ENCODE measurements at places on chromosomes 12 and 14.

DNA sequence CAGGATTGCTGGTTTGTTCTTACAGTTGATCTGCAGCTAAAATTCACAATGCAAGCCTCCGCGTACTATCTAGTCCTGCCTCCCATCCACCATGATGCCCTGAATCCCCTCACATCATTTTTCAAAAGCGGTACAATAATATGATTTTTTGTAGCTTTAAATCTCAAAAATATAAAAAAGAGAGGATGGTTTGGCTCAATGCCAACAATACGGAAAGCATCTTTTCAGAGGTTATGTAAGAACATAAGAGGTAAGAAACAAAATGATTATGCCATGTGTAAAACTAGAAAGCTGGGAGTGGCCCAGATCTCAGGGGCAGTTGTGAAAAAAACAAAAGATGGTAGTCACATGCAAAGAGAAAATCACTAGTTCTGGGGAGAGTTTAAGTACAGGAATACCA, 24.0 kb upstream of the ZDHHC17 start:
- DNase-seq: no peak

GRCh38 chr12:12153596-12153995, 82.9 kb downstream of the BCL2L14 start:
- no peak for DNase-seq

GRCh38 chr14:26765768-26766520, 168.1 kb upstream of the NOVA1 start:
- no peak for DNase-seq

- no peak for DNase-seq
Measured at GRCh38 chr12:89391726-89392336, 39.5 kb upstream of the DUSP6 start.

DNA sequence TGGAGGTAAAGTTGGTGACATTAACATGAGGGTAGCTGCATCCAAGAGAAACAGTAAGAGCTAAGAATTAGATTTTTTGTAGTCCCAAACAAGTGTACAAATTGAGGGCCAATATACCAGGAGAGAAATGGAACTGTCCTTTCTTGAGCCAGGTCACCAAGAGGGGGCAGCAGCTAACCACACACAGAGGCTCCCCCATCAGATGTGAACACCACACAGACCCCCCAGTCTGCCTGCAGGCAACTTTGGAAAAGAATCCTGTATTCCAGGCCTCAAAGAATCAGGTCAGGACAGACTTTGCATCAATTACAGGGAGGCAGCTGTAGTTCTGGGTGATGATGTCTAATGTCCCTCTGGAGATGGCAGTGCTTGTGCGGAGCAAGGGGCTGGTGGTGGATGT, 77.9 kb downstream of the SPTB start:
- DNase-seq: no peak

GRCh38 chr12:27333403-27334009, 870 bp downstream of the BMAL2 start:
- DNase-seq: no peak

- DNase-seq: no peak
Measured at GRCh38 chr12:34354239-34355200, 332.2 kb downstream of the ALG10 start.

DNA sequence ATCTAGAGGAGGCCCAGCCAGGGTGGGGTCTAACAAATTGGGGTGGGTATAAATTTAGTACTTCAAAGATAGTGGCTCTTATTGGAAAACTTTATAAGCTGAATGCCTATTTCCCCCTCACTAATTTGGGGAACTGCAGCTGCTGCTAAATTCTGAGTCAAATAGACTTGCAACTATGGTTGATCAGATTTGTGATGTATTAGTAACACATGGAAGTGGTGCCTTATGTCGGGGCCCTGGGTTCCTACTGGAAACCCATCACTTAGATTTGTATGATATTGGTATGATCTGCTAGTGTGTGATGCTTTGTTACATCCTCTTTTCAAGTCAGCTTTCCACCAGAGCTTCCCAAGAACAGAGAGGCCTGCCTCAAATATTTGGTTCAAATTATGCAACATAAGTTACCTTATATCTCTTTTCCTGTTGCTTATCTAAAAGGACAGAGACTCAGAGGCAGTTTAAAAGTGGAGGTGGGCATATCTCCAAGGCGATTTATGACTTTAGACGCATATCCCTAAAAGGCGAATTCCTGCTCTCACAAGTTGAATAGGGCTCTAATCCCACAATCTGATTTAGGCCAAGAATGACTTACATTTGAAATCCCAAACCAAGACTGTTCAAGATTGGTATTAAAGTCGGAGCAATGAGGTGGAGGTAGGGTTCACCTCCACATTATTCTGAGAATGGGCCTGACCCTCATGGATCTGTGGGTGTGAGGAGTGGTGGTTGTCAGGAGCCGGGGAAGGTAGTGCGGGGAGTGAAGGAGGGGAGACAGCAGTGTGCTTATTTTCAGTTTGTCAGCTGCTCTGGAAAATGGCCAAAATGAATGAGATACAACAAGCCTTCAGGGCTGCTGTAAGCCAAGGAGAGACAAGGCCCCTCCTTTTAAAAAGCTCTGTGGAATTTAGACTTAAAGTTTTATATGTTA, 425.8 kb downstream of the RAD51B start:
- DNase-seq: no peak

GRCh38 chr14:68507544-68508081, 285.3 kb downstream of the ZFP36L1 start:
- no peak for DNase-seq

GRCh38 chr12:115473257-115473956, 789.4 kb upstream of the TBX3 start:
- DNase-seq: no peak

GRCh38 chr12:13093848-13094220, 9.6 kb downstream of the GSG1 start:
- no peak for DNase-seq
